ENCODE measurements at places on chromosomes 2 and 18.

- no peak for DNase-seq
Observed at GRCh38 chr2:198285216-198285615, 480.8 kb downstream of the PLCL1 start.

DNA sequence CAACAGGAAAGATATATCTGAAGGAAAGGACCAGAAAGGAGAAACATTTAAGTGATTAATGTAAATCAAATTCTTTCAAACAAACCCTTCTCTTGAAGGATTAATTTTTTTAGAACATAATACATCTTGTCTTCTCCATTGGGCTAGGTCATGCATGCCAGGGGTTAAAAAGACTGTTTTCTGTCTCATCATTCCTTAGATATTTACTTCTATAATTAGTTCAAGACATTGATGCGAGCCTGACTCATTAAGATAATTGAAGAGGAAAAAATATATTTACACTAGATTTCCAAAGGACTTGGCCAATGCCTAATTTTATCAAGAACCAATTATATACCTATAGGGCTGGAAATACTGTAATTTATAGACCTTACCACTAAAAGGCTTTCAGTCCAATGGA is 166.6 kb upstream of the SETBP1 start:
- DNase-seq, result no peak

DNA sequence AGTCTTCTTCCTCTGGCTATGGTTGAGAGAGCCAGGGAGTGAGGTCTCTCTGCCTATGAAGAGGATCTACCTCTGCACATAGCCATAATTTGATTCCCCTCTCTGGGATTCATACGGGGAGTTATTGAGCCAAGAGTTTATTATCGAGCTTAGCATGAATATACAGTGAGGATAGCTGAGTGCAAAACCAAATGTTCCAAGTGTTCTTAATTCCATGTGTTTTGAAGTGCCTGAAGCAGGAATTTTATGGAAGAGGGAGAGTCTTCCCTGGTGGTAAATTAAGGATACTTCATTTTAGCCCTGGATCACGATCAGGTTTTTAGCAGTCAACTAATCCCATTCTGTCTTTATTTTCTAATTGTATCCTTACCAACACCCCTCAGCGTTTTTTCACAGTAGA is 270.6 kb downstream of the C1D start:
- DNase-seq, result no peak

DNA sequence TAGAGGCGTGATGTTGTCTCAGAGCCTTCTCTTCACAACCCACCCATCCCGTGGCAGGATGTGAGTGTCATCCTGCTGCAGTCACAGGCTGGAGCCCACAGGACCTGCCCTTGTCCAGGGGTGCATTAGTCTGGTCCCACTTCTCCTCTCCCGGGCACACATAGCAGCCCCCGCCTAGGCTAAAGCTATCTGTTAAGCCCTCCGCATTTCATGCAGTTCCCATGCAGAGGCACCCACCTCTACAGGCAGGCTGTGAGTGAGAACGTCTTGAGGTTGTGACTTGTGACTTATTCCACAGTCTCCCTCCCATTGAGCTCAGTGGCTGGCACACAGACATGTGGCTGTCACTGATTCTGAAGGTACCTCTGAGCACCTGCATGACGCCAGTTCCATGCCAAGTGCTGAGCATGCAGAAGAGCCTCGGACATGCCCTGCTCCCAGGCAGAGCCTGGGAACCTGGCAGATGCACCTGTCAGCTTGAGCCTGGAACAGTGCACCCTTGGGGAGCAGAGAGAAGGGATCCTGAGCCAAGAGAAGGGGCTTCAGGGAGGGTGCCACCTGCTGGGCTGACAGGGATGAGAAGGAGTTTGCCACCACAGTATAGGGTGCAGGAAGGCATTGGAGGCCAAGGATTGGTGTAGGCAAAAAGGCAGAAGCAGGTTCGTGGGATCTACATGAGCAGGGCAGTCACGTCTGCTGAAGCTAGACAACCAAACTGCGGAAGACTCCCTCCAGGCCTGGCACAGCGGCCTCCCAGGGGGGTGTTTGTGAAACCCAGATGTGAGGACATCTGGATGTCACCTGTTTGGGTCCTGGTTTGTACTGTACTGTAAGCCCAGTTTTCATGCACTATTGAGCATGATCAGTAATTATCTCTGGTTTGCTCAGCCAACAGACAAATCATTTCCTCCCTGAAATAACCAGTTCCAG is 213.6 kb downstream of the GLI2 start:
- DNase-seq, result no peak

DNA sequence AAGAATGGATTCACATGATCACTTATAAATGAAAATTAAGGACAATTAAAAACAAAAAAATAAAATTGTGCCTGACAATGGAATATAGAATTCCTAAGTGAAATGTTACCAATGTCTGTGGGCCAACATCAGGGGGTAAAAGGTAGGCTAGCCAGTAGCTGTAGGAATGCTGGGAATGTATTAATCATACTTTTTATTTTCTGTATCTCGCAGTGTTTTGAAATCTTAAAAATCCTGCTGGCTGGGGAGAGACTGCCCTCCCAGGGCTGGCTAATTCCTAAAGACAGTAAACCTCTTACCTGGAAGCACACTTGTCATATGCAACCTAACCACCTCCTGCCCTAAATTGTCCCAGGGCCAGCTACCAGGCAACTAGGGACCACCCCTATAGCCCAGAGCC is 69.8 kb downstream of the REV1 start:
- no peak for DNase-seq

- DNase-seq, result no peak
Observed at GRCh38 chr2:241926541-241927311, 57.2 kb downstream of the RTP5 start.

DNA sequence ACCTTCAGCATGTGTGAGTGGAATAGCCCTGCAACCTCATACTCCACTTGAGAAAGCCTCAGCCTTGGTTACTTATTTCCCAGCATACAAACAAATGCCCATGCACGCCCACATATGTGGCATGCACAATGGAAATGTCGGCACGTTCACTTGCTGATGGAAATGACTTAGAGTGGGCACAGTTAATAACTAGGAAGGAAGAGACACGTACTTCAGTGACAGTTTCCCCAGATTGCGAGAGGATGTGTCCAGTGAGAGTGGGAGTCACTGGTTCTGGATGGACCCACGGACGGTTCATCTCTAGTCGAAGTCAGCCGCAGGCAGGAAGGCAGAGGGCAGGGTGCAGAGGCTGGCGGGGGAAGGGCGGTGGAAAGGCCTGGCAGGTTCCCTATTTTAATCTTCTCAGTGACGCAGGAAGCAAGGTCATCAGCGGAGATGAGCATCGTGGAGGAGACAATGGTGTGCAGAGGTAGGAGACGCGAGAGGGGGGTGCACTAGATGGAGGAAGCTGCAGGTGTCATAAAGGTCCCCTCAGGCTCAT is 350.7 kb upstream of the MYT1L start:
- DNase-seq, result no peak

DNA sequence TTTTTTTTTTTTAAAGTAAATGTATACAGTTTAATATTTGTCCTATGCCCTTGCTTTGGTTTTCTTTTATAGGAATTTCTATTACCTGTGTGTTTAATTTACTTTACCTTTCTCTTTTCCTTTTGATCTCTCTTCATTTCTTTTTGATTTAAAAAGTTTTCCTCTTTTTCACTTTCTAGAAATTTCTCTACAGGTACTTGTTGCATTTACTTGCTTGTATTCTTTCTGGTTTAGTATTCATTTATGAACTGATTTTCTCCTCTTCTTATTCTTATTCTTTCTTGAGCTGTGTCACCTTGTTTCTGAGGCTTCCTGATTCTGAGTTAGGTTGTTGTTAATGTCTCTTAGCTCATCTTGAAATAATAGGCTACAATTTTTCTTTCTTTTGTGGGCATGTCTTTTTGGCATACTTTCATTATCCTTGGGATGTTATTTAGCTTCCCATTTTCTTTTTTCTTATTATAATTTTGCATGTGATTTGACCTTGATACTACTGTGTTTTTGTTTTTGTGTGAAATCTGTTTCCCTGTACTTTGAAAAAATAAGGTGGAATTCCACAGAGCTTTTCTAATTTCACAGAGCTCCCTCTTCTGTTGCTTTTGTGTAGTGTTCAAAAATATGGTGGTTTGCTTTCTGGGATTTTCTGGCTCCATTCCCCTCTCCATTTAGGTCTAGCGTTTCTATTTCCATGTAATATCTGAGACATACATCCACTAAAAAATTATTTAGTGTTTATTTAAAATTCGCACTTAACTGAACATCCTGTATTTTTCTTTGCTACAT is 25.5 kb upstream of the ALMS1 start:
- DNase-seq, result no peak

DNA sequence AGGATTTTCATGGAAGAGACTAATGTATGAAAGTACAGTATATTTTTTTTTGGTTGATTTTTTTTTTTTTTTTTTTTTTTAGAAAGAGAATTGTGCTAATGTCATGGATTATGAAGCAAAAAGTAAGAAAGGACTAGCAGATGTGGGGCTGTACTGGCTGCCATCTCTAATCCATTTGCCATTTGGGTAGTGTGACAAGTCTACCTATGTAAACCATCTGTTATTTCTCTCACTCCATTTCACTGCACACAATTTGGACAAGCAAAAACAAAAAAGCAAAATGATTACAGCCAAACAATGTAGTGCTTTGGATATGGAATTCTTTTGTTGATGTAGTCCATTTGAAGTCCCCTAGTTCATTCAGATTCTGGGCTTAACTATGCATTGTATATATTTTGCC is 1355.4 kb downstream of the LRP1B start:
- DNase-seq, result no peak

GRCh38 chr18:44709307-44710126 is 28.8 kb downstream of the SETBP1 start:
- DNase-seq, result no peak

- DNase-seq, result no peak
Observed at GRCh38 chr2:161905389-161906046, 168.5 kb downstream of the DPP4 start.

GRCh38 chr2:162174746-162175145 is 22.7 kb upstream of the GCG start:
- DNase-seq, result no peak

DNA sequence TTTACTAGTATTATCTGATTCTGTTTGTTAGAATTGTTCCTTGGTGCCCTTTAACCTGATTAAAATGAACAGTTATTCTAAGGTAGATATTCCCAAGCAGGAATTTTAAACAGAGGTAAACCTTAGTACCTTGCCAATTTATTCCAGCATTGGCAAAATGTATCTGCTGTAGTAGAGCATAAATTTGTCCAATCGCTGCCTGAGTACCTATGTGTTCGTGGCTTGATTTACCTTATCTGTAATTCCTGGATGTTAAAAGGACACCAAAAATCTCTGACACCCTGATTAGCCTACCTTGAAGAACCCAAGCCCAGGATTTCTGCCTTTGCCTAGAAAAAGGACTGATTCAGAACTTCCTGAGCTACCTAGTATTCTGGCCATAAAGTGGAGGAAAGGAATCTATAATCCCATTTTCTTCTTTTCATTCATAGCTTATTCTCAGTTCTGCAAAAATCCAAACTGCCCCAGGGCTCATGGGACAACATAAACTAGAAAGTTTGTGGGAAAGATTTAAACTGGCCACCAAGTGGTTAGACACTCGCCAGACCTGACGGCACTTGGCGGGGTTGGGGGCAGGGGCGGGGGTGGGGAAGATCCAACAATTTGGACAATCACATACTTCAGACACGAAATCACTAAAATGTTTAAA is 16.2 kb upstream of the ZCCHC2 start:
- no peak for DNase-seq
